ENCODE measurements at places on chromosomes 7 and 10.
A peak's percentile ranks its signal among the peaks of the same experiment; 100 is the strongest.

- DNase-seq, result peak; percentile 11
Observed at GRCh38 chr7:127704211-127704610, 52.2 kb downstream of the SND1 start.

DNA sequence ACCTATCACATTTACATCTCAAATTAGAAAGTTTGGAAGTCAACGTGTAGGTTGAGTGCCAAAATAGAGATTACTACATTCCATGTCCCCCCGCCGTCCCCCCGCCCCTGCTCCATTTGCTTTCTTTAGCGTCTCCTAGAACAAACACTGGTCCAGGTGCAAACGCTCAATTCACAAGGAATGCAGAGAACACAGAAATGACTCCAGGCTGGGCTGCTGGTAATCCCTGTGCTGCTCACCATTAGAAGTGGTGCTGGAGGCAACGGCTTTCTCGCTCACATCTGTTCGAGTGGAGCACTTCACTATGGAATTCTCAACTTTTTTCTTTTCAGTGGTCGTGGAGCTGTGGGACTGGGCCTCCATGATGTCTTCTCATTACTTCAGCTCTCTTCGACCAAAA is 14.1 kb downstream of the GLI3 start:
- no peak for DNase-seq

- DNase-seq, result peak; percentile 90
Observed at GRCh38 chr10:133308421-133309099, at the start of the genes TUBGCP2 and ZNF511. TSS of gene TUBGCP2 (minus strand) at chr10:133308872. CDS start at chr10:133302941, 5,931 bp downstream. TSS of gene ZNF511 (plus strand) at chr10:133308914. CDS start at chr10:133308944, 30 bp downstream.

GRCh38 chr7:143393267-143394041 is 12.3 kb downstream of the ZYX start:
- DNase-seq, result no peak

DNA sequence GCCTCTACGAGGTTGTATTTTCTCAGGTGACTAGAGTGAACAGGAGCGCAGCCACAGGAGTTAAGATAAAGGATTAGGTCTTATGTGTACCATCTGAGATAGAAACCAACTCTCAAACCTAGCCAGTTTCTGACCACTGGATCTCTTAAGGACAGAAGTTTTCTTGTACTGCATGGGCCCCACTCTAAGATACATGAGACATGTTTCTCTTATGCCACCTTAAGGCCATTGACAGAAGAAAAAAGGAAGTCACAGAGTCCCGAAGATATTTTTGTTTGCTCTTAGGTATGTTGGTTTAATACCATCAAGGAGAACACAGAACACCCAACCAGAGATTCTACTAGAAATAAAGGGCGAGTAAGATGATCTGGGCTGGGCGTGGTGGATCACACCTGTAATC is 335.8 kb downstream of the FRMD4A start:
- no peak for DNase-seq

DNA sequence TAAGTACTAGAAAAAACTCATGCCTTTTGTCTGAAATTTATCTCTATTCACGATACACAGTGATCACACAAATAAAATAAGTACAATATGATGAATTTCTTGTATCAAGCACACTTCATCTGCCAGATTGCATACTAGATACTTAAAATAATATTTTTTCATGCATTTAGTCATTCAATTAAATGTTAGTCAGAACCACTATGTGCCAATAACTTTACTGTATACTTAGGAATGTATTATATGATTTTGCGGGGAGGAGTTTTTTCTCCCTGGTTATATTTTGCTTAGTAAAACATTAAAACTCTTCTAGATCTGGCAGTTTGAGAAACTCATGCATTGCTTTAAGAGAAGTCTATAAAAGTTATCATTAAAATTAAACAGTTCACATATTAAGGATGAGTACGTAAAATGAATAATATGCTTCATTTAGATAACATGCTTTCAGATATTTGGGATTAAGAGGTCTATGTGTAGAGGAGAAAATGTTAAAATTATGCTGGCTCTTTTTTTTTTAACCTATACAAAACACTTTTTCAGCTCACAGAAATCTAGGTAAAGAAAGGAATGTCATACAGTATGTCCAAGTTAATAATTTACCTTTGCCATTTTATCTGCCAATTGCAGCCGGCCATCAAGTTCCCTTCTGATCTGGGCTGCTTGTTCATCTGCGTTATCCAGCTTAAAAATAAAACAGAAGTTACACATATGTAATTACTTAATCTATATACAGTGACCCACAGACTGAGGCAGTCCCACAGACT is 70.1 kb downstream of the RNF133 start:
- peak; percentile 76 for DNase-seq

GRCh38 chr10:100184840-100185239 is 989 bp downstream of the ERLIN1 start:
- DNase-seq, result peak; percentile 25

GRCh38 chr7:121395494-121395960 is 581 bp downstream of the FAM3C start:
- DNase-seq, result peak; percentile 83

- no peak for DNase-seq
Observed at GRCh38 chr7:26406433-26406832, 114.8 kb downstream of the SNX10 start.

DNA sequence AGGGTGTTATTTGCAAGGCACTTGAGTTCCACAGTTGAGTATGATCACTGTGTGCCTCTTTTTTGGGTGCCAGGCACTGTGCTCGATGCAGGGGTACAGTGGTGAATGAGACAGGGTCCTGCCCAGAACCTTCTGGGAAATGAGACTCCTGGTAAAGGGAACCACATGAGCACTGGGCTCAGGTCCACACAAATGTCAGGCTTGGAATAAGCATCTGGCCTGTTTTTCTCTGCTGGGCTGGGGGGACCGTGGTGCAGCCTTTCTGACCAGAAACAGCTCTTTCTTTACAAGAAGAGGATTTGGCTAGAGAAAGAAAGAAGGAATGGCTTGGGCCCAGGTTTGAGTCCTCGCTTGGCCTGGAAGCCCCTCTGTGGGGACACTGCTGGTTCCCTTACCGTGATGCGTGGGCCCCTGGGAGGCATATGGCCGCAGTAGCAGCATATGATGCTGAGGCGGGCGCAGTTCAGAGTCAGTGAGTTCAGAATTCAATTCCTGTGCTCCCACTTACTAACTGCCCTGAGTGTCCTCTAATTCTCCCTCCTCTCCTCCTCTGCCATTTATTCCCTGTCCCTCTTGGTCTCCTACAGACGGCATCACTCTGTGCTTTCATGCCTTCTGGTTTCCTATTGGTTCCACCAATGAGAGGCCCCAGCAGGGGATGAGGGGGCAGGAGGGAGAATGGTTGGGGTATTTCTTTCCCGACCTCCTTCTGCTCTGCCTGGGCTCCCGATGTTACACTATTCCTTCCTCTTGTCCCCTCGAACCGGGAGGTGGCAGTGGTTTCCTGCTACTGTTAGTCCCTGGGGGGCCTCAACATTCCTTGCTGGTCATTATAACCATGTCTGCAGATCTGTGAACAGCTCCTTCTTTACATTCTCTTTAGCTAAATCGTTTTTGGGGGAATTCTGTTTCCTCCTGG is 9.6 kb upstream of the KCP start:
- DNase-seq, result no peak

DNA sequence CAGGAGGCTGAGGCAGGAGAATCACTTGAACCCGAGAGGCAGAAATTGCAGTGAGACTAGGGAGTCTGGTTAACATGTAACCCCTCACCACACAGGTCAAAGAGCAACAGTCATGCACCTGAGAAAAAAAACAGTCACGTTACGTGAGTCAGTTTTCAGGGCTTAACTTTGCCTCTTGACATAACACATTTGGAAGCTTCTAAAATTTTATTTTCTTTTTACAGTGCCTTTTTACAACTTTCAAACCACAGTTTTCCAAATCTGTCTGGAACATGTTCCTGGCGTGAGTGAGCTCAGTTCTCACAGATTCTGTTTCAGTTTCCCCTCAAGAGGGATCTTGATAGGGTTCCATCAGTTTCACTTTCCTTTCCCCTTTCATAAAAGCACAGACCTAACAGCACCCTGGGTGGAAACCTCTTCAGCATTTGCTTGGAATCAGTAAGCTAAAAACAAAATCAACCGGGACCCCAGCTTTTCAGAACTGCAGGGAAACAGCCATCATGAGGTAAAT is 4.4 kb downstream of the IFIT3 start:
- peak; percentile 61 for DNase-seq

- DNase-seq, result no peak
Observed at GRCh38 chr7:122423591-122423990, 119.0 kb upstream of the FEZF1 start.

- no peak for DNase-seq
Observed at GRCh38 chr7:113715981-113716856, 202.6 kb downstream of the PPP1R3A start.

DNA sequence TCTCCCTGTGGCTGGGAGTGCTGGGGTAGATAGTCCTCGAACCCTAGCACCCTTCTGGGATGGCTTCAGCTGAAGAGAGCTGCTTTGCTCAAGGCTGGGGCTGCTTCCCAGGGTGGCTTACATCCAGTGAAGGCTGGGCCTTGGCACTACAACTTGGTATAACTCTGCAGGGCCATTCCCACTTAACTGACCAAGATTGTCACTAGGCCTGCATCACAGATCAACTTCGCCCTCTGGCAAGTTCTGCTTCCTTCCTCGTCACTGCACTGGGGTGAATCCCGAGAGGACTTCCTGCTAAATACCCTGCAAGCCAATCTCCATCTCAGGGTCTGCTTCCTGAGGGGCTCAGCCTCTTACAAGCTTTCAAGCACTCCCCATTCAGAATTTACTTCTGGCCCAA is 195.2 kb downstream of the DOCK4 start:
- no peak for DNase-seq

- no peak for DNase-seq
Observed at GRCh38 chr10:48502791-48503190, 102.1 kb downstream of the ARHGAP22 start.

DNA sequence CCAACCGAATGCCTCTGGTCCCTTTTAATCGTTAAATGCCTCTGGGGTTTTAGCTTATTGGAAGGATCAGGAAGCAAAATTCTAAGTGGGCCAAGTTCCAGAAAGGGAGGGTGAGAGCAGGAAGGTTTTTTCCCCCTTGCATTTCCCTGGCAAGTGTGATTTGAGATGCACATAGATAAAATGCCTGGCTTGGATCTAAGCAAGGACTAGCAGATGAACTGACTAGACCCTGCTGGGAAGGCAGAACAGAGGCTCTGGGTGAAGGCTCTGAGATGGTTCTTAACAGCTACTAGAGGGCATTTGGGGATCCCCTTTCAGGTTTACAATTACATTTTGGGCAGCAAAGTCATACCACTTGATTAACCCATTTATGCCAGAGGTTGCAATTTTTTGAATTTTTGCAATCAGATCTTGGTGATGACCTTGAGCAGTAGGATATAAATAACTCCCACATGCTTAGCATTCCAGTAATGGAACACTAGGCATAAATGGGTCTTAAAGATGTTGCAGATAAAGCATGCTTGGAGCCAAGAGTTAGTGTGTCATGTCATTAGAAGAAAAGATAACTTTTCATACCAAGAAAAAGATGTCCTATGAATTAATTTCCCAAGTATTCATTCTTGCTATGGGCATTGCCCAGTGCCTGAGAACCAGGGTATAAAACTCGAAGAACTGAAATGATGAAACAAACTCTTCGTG is 205.9 kb downstream of the SEC23IP start:
- DNase-seq, result no peak

DNA sequence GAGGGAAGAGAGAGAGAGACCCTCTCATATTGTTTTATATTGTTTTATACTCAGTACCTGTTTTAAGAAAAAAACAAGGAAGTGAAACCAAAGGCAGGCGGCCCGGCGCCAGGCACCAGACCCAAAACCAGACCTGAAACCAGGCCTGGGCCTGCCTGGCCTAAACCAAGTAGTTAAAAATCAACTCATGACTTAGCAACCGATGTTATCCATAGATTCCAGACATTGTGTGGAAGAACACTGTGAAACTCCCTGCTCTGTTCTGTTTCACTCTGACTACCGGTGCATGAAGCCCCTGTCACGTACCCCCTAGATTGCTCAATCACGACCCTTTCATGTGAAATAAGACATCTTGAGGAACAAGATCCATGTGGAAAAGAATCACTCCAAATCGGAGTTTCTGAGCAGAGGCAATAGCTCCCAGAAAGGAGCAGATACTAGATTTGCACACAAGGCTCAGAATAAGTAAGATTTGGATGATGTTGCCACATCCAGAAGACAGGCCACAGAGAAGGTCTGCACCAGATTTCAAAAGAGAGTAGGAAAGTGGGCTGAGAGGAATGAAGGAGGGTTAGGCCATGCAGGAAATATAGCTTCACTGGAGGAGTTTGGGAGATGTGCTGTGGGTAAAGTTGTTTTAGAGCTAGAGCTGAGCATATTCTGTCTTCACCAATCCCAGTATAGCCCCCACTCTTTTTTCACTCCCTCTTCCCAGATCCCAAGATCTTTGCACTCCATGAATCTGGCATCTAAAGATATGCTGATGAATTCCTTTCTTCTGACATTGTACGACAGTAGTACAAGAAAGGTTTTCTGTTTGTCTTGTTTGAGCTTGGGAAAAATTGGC is 8.8 kb upstream of the ZNF248 start:
- no peak for DNase-seq

DNA sequence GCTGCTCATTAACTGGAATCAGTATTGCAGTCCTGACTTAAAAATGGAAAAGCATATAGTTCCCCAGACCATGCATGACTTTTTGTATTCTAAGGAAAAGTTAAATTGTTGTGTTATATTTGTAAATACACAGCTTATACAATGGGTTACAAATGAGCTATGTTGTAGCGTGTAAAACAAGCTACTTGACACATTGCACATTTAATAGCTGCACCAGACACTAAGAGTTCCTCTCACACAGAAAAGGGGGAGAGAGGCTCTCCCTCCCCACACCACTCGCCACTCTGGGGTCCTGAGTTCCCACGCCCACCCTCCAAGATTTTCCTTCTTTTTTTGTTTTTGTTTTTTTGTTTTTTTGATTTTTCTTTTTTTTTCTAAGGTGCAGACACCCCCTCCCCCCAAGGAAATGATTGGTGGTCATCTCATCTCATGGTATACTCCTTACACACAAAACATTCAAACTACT is 6.3 kb downstream of the KLF6 start:
- no peak for DNase-seq

DNA sequence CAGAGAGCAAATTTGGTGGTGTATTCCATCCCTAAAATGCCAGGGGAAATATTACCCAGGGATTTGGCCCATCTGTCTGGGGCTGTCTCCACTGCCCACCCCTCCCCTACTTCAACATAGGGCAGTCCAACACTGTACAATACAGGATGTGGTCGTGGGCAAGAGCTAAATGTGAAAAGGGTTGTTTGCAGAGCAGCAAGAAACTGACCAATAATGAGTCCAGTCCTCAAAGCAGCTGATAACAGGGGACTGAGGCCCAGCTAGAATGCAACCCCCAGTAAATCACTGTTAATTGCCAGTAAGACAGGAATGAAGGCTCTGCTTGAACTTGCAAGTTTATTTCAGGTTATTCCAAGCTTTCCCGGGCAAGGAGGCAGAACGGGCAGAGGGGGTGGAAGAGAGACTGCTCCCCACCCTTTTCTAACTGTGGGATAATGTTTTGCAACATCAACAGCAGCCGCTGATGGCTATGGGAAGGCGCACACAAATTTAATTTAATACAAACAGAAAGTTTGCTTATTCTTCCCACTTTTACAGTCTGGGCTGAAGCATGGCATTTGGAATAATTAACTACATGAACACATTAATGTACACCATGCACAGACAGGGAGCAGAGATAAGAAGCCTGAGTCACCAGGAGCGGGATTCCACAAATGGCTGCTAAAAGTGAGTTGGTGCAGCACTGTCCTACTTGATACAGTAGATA is 36.8 kb downstream of the AFAP1L2 start:
- no peak for DNase-seq

Measured in DMS53 (cell line).